ENCODE measurements at places on chromosomes 4 and X. TPM values are rescaled to one million over a fixed set of nuclear protein-coding genes. Genes with fewer than 3 reads are reported as not detected.
A peak's percentile ranks its signal among the peaks of the same experiment; 100 is the strongest.

- H3K27me3 ChIP-seq: no peaks in the 10 kb centered on the region
- H3K4me3 ChIP-seq: no peak overlapping the region
- no peaks in the 10 kb centered on the region for H3K4me1 ChIP-seq
- peaks cover 8% of the 10 kb centered on the region for H3K36me3 ChIP-seq
- no peak overlapping the region for H3K27ac ChIP-seq
Observed at GRCh38 chr4:126051689-126052424, 737.1 kb downstream of the FAT4 start.

DNA sequence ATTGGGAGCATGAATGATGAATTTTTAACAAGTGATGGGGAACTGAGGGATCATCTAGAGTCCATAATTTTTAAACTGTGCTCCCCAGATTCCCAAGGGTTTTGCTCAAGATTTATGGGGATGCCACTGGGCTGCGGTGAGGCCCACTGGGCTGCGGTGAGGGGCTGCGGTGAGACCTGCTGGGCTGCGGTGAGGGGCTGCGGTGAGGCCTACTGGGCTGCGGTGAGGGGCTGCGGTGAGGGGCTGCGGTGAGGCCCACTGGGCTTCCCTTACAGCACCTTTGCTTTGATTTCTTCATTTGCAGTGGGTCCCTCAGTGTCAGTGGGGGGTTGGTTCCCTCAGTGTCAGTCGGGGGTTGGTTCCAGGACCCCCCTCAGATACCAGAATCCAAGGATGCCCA, 47.4 kb upstream of the ATOH1 start:
- no peak for DNase-seq
- H3K27me3 ChIP-seq: no peaks in the 10 kb centered on the region
- H3K36me3 ChIP-seq: no peaks in the 10 kb centered on the region
- H3K4me1 ChIP-seq: no peaks in the 10 kb centered on the region
- H3K4me3 ChIP-seq: no peak overlapping the region

DNA sequence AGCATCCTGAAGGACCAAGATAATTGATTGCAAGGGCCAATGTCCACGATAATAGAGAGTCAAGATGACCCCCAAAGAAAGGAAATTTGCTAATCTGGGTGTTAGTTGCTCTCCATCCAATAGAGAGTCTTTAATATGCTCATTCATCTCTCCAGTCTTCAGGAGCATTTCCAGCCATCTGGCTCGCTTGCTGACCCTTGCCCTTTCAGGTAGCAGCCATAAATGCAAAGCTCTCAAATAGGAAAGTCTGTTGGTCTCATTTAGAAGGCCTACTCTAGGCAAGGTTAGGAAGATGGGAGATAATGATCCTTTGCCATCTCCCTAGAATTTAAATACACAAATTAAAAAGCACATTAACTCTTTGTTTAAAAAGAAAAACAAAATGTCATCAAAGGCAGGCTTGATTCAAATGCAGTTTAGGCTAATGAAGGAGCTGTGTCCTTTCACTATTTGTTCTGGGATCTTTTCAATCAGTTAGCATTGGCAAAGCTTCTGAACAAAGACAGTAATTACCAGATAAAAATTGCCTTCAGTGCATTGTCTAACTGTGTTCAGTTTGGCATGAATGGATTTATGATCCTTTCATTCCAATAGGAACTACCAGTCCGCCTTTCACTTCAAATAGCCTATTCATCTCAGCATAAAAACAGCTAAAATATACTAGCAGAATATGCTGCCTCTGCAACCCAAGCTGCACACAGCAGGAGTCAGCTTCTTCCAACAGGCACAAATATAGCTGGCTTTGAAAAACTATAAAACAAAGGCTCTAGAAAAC, 49.6 kb upstream of the ATXN3L start:
- H3K4me3 ChIP-seq: no peak overlapping the region
- H3K36me3 ChIP-seq: peaks cover 4% of the 10 kb centered on the region
- no peak for DNase-seq

GRCh38 chrX:29308726-29309125, 721.5 kb downstream of the IL1RAPL1 start:
- H3K4me1 ChIP-seq: no peaks in the 10 kb centered on the region
- DNase-seq: no peak
- H3K27me3 ChIP-seq: no peaks in the 10 kb centered on the region
- peaks cover 7% of the 10 kb centered on the region for H3K36me3 ChIP-seq
- H3K27ac ChIP-seq: no peak overlapping the region

GRCh38 chr4:140349816-140350215, 23.6 kb upstream of the SCOC start:
- H3K36me3 ChIP-seq: no peaks in the 10 kb centered on the region
- H3K4me1 ChIP-seq: no peaks in the 10 kb centered on the region
- no peak overlapping the region for H3K27ac ChIP-seq
- no peak for DNase-seq
- no peak overlapping the region for H3K4me3 ChIP-seq
- H3K27me3 ChIP-seq: peaks cover 19% of the 10 kb centered on the region

DNA sequence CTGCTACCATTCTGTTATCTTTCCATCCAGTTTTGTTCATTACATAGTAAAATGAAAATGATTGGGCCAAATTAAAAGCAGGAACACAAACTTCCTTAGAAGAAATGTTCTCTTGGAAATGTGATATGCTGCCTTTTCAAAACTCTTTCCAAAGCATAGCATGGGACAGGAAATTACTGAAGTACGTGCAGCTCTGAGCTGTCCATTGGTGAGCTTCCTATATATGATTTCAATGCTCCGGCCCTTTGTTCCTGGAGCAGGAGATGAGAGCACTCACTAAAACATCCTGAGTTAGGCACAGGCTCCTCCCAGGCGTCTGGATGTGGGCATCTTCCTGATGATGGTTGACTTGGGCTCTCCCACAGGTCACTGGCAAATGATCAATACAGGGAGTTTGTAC, 33.0 kb upstream of the ANXA3 start:
- no peaks in the 10 kb centered on the region for H3K36me3 ChIP-seq
- H3K4me3 ChIP-seq: no peak overlapping the region
- H3K4me1 ChIP-seq: no peaks in the 10 kb centered on the region
- no peak for DNase-seq
- no peak overlapping the region for H3K27ac ChIP-seq
- peaks cover 15% of the 10 kb centered on the region for H3K27me3 ChIP-seq

DNA sequence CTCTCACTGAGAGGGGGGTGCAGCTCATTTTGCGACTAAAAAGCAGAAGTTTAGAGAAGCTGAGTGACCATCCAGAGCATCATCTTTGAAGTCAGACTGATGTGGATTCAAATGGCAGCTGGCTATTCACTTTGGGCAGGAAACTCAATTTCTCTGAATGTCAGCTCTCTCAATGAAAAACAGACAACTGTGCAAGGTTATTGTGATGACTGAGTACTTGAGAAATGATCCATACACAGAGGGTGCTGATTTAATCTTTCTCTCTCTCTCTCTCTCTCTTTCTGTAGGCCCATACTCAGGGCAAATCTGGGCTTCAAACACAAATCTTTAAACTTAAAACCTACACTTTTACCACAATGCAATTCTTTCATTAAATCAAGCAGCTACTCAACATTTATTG, 185.8 kb upstream of the SLIT2 start:
- peaks cover 4% of the 10 kb centered on the region for H3K36me3 ChIP-seq
- no peak overlapping the region for H3K27ac ChIP-seq
- H3K4me1 ChIP-seq: no peaks in the 10 kb centered on the region
- no peak for DNase-seq

- H3K27me3 ChIP-seq: no peaks in the 10 kb centered on the region
- H3K4me3 ChIP-seq: peak overlapping the region; percentile 96
- H3K27ac ChIP-seq: peak overlapping the region; percentile 29
- no peaks in the 10 kb centered on the region for H3K36me3 ChIP-seq
- H3K4me1 ChIP-seq: peaks cover 30% of the 10 kb centered on the region
Observed at GRCh38 chr4:1244081-1244977, 4.6 kb downstream of the CTBP1 start.

DNA sequence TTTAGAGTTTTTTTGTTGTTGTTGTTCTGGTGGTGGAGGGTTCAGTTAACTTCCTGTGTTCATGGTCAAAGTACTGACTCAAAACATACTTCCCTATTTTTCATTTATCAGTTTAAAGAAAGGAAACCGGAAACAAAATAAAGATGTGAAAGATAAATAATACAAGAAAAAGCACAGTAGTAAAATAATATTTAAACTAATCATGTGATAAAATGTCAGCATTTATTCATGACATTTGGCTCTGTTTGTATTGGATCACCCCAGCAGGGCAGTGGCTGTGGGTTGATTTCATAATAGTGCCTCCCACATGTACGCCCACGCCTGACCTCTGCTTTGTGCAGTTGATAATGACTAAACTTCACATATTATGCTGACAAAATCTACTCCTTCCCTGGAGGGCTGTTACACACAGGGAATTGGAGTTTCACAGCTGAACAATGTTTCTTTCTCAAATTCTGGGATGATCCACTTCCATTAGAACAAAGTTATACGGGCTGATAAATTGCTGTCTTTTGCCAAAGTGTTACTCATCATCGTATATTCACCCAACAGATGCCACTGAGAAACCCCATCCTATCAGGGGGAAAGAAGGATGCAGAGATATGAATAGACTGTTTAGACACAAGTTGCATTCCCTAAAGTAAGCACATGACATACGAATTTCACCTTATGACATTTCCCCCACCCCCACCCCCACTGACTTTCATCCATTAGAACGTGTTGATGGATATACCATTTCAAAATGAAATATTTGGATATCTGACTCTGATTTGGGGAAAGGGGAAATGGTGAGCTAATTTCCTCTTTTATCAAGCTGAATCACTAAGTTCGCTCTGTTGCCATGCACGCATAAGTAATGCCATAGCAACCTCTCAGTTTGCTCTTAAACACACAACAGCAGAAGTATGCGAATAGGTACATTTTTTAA, 48.3 kb downstream of the AMELX start:
- H3K4me3 ChIP-seq: no peak overlapping the region
- no peaks in the 10 kb centered on the region for H3K27me3 ChIP-seq
- peaks cover 5% of the 10 kb centered on the region for H3K4me1 ChIP-seq
- H3K36me3 ChIP-seq: no peaks in the 10 kb centered on the region

GRCh38 chr4:5366421-5366820, 315.1 kb downstream of the STK32B start:
- no peaks in the 10 kb centered on the region for H3K4me1 ChIP-seq
- DNase-seq: no peak
- H3K36me3 ChIP-seq: no peaks in the 10 kb centered on the region
- H3K27ac ChIP-seq: no peak overlapping the region

DNA sequence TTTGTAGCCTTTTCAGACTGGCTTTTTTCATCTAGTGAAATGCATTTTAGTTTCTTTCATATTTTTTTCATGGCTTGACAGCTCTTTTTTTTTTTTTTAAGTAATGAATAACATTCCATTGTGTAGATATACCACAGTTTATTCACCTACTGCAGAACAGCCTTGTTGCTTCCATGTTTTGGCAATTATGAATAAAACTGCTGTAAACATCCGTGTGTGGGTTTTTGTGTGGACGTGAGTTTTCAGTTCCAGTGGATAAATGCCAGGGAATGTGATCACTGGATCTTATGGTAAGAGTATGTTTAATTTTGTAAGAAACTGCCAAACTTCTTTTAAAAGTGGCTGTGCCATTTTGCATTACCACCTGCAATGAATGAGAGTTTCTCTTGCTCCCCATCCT, 160.8 kb downstream of the SOWAHB start:
- H3K36me3 ChIP-seq: no peaks in the 10 kb centered on the region
- H3K4me3 ChIP-seq: no peak overlapping the region
- H3K27ac ChIP-seq: no peak overlapping the region
- H3K27me3 ChIP-seq: peaks cover 16% of the 10 kb centered on the region
- H3K4me1 ChIP-seq: no peaks in the 10 kb centered on the region

DNA sequence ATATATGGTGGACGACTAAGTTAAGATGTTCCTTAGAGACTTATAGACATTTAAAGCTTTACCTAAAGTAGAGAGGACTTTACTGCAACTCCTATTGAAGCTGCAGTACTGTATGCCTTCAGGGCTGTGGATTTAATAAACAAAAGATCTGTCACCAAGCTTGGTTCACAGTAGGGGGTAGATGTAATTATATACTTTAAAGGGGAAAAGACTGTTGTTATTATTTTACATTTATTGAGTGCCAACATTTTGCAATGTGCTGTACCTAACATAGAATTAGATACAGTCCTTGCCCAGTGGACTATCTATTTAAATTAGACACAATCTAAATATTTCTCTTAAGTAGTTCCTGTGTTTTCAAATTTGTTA, 67.2 kb downstream of the SLIT2 start:
- H3K4me1 ChIP-seq: no peaks in the 10 kb centered on the region
- DNase-seq: no peak
- H3K36me3 ChIP-seq: no peaks in the 10 kb centered on the region
- H3K27ac ChIP-seq: no peak overlapping the region

GRCh38 chrX:118345045-118345463, 852 bp upstream of the WDR44 start:
- no peaks in the 10 kb centered on the region for H3K27me3 ChIP-seq
- H3K36me3 ChIP-seq: no peaks in the 10 kb centered on the region
- peak overlapping the region; percentile 99 for H3K4me3 ChIP-seq
- H3K4me1 ChIP-seq: peaks cover 13% of the 10 kb centered on the region

GRCh38 chrX:101450961-101451360, 34.3 kb upstream of the ARMCX4 start:
- peaks cover 7% of the 10 kb centered on the region for H3K36me3 ChIP-seq
- H3K27me3 ChIP-seq: no peaks in the 10 kb centered on the region
- H3K4me1 ChIP-seq: no peaks in the 10 kb centered on the region

- peak overlapping the region; percentile 95 for H3K4me3 ChIP-seq
- no peaks in the 10 kb centered on the region for H3K27me3 ChIP-seq
- H3K27ac ChIP-seq: peak overlapping the region; percentile 78
- H3K4me1 ChIP-seq: peaks cover 24% of the 10 kb centered on the region
- no peaks in the 10 kb centered on the region for H3K36me3 ChIP-seq
Observed at GRCh38 chr4:76214177-76214675, 602 bp upstream of the SCARB2 start.

Gene MAGEH1
- total RNA-seq: 7.1 TPM

Gene NHSL2
- total RNA-seq: 0.07 TPM

Gene MAGEA12
- not detected for total RNA-seq

Gene USP17L27
- total RNA-seq: not detected

Gene FATE1
- total RNA-seq: not detected

Gene CCNA2
- 46.3 TPM for total RNA-seq

Gene PAGE2
- total RNA-seq: not detected

Gene KCTD8
- not detected for total RNA-seq

Gene INTU
- total RNA-seq: 0.81 TPM

Gene KDR
- total RNA-seq: not detected

Gene VCX
- not detected for total RNA-seq
